ENCODE measurements at places on chromosomes 13 and 19. TPM values are rescaled to one million over a fixed set of nuclear protein-coding genes. Genes with fewer than 3 reads are reported as not detected.

- peak; percentile 11 for DNase-seq
Observed at GRCh38 chr19:4338441-4339355, at the start of gene STAP2. Gene STAP2, minus strand, starts transcription at chr19:4338827. Its CDS starts 74 bp downstream, at chr19:4338753.

- DNase-seq, result no peak
Observed at GRCh38 chr13:41634407-41634806, 177.1 kb downstream of the RGCC start.

GRCh38 chr13:33108620-33109019, 92.4 kb downstream of the KL start:
- no peak for DNase-seq

DNA sequence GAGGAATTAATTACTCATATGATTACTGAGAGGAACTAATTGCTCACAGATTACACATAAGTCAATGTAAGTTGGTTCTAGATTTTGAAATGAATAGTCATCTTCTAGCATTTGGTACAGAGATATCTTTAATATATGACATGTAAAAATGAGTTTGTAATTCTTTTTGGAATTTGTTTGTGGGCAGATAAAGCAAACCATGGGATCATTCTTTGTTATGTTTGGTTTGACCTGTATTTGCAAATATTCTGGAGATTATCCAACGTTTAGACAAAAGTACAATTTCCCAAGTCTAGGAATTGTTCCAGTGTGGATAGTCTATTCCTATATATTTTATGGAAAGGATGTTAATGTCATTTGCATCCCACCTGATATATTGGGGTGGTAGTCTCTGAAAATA, 309.6 kb upstream of the EDNRB start:
- no peak for DNase-seq

- peak; percentile 88 for DNase-seq
Observed at GRCh38 chr19:16327911-16328823, 3.5 kb downstream of the KLF2 start.

GRCh38 chr19:52665027-52665426, 26.9 kb upstream of the ZNF83 start:
- DNase-seq, result no peak

DNA sequence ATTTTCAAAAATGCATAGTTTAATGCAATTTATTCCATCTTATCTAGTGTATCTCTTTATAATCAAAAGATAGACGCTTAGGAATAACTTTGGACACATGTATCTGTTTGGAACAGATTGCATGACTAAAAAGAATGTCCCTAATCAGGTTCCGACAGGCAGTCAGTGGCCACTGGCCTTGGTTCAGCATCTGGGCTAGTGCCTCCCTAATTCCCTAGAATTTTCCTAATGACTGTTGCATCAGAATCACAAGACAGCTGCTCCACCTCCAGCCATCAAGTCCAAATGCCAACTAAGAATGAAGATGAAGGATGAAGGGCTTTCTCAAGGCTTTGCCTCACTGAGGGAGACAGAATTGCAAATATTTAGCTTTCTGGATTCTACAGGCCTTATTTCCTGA, 173.8 kb downstream of the EFNB2 start:
- no peak for DNase-seq

DNA sequence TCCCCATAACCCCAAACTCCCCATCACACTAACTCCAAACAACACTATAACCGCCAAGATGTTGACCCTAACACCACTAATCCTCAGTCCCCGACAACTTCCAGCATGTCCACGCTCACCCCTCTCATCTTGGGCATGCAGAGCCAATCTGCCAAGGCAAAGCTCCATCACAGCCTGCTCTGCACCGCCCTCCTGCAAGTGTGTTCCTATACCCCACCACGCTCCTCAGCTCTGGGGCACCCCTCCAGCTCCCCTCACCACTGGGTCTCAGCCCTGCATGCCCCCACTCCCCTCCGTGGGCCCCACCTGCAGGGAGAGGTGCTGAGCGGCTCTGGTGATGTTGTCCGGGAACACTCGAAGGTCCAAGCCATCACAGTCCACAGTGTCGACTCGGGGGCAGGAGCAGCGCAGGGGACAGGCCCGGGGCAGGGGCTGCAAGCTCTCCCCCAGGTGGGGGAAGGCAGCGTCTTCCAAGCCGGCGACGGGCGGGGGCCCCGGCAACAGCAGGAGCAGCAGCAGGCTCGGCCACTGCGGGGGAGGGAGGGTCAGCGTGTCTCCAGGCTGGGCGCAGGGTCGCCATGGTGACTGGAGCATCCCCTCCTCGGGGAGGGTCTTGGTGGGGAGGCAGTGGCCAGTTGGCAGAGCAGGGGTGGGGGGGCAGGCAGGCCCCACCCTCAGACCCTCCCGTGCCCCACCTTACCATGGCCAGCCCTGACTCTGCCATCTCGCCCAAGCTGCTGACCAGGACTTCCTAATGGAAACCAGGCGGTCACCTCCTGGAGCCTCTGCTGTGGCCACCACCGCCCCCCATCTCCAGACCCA, 527 bp downstream of the PODNL1 start:
- no peak for DNase-seq

- DNase-seq, result no peak
Observed at GRCh38 chr19:45716359-45717130, 14.2 kb downstream of the FBXO46 start.

DNA sequence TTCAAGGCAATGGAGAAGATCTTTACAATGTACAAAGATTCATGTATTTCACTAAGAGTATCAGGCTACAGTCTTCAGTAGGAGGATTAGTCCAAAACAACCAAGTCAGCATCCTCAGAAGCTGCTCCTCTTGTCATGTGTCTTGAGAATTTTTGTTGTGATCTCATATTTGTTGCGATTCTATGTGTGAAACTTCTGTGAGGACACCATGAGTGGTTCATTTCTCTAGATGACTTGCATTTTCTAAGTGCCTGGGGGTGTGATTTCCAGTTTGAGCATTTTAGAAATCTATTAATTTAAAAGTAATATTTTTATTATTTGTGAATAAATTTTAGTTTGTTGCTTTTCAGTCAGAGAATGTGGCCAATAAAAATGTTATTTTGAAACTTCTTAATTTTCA, 94.5 kb downstream of the RAP2A start:
- DNase-seq, result no peak

DNA sequence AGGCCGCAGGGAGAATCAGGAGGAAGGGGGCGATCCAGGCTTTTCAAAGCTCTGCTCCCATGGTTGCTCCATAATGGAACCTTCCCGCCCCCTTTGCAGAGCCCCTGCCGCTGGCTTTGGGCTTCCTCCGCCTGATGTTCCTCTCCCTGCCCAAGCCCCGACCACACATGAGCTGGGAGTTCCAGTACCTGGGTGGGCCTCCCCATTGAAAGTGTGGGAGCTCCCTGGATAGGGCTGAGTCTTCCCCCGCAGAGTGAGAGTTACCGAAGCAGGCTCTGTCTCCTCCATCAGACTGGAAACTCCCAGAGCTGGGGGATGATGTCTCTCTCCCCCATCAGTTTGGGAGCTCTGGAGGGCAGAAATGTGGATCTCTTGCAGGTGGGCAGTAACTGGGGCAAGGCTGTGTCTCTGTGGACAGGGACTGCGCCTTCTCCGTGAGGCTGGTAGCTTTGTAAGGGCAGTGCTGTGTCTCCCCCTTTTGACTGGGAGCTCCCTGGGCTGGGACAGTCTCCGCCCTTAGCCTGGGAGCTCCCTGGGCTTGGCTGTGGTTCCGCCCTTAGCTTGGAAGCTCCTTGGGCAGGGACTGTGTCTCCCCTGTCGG, 722 bp downstream of the DCAF15 start:
- DNase-seq, result no peak

DNA sequence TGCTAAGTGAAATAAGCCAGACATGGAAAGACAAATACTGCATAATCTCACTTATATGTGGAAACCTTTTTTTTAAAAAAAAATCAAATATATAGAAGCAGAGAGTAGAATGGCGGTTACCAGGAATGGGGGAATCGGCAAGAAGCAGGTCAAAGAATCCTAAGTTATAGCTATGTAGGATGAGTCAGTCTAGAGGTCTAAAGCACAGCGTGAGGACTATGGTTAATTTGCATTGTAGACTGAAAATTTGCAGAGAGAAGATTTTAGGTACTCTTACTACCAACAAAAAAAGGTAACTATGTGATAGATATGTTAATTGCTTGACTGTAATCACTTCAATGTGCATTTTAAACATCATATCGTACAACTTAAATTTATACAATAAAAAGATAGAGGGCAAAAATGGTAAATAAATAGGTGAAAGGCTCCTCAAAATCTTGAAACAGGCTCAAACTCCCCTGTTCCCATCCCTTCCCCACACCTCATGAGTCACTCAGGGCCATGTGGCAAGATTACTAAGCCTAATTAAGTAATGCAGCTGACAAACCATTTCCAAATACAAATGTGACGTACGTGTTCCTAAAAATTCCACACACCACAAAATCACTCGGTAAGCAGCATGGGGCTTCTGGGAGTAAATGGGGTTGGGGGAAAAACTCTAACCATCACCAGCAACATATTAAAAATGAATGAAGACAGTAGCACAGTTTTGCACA, 159.0 kb downstream of the USP12 start:
- no peak for DNase-seq

- peak; percentile 91 for DNase-seq
Observed at GRCh38 chr19:29678484-29679106, 13.3 kb downstream of the PLEKHF1 start.

- DNase-seq, result no peak
Observed at GRCh38 chr19:50992666-50993035, 8.8 kb downstream of the KLK8 start.

GRCh38 chr19:43408043-43408442, 6.6 kb upstream of the TEX101 start:
- DNase-seq, result no peak

GRCh38 chr19:15614507-15615379, at the start of gene CYP4F8:
Gene CYP4F8, plus strand, starts transcription at chr19:15615218. Its CDS starts 399 bp downstream, at chr19:15615617.
- no peak for DNase-seq

DNA sequence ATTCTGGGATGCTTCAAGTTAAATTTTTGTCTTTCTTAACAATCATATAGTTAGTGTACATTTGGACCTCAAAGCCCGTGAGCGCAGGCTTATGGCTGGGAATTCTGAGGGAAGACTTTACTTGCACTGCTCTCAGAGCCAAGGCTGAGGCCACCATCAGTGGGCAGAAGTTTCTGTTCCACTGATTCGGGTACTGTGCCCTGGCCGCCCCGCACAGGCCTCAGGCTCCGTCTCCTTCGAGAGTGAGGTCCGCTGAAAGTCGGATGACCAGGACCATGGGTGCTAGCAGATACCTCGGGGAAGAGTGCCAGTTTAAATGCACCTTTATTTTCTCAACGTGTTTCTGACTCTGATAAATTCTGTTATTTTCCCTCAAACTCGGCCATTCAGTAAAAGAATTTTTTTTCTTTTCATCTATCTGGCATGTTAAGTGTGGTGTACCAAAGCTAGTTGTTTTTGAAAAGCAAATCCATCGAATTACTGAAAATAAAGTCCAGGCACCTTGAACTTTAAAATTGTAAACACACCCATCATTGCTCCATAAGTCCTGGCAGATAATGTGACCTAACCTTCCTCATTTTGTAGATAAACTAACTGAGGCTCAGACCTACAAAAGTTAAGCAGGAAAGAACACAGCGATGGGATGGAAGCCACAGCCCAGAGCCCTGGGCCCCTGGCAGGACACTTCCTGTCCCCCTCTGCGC, 126.7 kb downstream of the SOX1 start:
- no peak for DNase-seq

GRCh38 chr13:43953370-43953769, 73.7 kb downstream of the LACC1 start:
- no peak for DNase-seq

DNA sequence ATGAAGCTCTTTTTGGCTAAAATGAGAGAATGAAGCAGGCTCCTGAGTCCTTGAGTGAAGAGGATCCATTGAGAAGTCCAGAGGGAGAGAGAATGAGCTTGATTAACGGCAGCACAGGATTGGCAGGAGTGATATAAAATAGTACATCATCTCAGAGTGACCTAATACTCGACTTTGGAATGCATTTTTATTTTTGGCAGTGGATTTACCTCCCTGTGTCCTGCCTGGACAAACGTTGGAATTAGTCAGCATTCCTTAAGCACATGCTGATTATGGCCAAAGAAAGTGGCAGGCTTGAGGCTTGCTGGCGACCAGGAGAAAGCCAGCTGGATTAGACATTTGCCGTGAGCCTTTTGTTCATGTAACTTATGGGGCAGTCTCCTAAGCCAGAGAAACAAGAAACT, 22.9 kb downstream of the LRCH1 start:
- no peak for DNase-seq

DNA sequence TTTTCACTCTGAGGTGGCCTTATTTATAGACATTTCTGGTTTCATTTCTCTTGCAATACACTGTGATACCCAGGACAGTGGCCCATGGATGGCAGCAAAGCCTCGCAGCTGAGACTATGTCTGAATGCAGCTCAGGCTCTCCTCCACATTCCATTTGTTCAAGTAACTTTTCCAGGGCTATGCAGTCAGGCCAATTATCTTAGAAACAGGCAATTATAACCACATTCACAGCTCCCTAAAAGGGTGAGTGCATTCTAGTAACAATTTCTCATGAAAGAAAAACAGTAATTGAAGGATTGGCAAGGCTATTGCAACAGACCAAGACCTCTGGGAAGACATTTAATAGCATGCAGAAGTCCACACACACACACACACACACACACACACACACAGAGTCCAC, 264.0 kb downstream of the TBC1D4 start:
- no peak for DNase-seq

OR7G1 gene
- not detected for total RNA-seq

ZNF561 gene
- 20.3 TPM for total RNA-seq

ARRDC5 gene
- total RNA-seq, result not detected

ZNF610 gene
- total RNA-seq, result 2.5 TPM

ZBTB32 gene
- not detected for total RNA-seq

Measured in Right ventricle myocardium inferior (tissue), 1 donor.